NCI-H2107 (cell line): ENCODE measurements at places on chromosomes 2 and 18.

- DNase-seq: no peak
These were observed 119.9 kb upstream of the NDUFV2 start for GRCh38 chr18:8982416-8983183.

- DNase-seq: peak; percentile 51
These were observed 2.9 kb upstream of the NEURL3 start for GRCh38 chr2:96507957-96508520.

GRCh38 chr2:16900405-16901025 lies 234.9 kb upstream of the CYRIA start:
- DNase-seq: no peak

- DNase-seq: no peak
These were observed 66.8 kb downstream of the KYNU start for GRCh38 chr2:142944264-142944663.

- DNase-seq: no peak
These were observed 49.6 kb downstream of the OSBPL6 start for GRCh38 chr2:178243961-178244360.

DNA sequence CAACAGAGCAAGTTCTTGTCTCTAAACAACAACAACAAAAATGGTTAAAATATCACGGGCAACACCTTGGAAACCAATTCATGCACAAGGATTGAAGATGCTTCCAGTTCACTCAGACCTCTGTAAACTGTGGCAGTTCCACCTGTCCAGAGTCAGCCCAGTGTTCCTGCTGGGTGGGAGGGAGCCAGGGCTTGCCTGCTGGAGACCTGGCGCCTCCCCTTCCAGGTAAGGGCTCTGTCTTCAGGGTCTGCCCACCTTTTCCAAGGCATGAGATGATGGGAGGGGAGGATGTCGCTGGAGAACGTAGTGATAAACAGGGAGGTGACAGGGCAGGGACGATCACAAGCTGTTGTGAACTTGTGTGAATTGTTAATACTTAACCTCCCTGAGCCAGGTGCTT lies 9.8 kb upstream of the GPC1 start:
- DNase-seq: no peak

GRCh38 chr2:163612332-163612731 lies 123.5 kb downstream of the FIGN start:
- DNase-seq: no peak

DNA sequence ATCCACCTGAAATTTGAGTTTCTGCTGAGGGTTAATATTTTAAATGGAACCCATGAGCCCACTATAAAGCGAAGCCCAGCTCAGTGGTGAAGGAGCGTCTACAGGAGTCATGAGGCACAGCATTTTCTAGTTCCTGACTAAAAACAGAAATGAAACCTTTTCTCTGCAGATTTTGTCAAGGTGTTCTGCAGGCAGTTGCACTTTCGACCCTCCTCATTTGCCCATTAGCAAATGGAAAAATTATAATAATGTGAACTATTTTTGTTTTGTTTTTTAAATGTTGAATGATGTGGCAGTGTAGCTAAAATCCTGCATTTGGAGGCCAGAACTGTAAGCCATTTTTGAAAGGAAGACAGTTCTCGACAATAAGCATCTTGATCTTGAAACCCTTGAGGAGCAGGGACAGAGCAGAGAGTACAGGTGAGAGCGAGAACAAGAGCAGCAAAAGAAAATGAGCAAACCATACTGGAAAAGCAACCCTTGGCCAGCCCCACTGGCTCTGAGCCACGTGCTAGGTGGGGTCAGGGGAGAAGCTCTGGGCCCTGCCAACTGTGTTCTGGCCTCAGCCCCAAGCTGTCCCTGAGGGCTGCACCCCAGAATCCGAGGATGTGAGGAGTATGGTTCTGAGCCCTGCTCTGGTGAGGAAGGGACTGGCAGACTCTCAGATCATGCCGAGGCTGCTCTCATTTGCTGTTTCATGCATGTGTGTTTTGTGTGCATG lies 26.4 kb upstream of the COPS8 start:
- no peak for DNase-seq

- DNase-seq: no peak
These were observed 124.7 kb downstream of the ZFP36L2 start for GRCh38 chr2:43101751-43102150.

DNA sequence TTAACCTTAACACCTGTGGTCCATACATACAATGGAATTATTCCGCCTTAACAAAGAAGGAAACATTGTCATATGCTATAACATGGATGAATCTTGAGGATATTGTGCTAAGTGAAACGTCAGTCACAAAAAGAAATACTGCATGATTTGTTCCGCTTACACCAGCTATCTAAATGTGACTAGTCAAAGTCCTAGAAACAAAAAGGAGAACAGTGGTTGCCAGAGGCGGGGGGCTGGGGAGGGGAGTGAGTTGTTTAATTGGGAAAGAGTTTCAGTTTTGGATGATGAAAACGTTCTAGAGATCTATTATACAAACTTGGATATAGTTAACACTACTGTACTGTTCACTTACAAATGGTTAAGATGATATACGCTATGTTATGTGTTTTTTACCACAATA lies 72.0 kb downstream of the SPRED2 start:
- no peak for DNase-seq

GRCh38 chr2:1660656-1661640 lies 83.4 kb downstream of the PXDN start:
- DNase-seq: no peak

GRCh38 chr2:42918041-42918440 lies 125.7 kb upstream of the HAAO start:
- DNase-seq: no peak

DNA sequence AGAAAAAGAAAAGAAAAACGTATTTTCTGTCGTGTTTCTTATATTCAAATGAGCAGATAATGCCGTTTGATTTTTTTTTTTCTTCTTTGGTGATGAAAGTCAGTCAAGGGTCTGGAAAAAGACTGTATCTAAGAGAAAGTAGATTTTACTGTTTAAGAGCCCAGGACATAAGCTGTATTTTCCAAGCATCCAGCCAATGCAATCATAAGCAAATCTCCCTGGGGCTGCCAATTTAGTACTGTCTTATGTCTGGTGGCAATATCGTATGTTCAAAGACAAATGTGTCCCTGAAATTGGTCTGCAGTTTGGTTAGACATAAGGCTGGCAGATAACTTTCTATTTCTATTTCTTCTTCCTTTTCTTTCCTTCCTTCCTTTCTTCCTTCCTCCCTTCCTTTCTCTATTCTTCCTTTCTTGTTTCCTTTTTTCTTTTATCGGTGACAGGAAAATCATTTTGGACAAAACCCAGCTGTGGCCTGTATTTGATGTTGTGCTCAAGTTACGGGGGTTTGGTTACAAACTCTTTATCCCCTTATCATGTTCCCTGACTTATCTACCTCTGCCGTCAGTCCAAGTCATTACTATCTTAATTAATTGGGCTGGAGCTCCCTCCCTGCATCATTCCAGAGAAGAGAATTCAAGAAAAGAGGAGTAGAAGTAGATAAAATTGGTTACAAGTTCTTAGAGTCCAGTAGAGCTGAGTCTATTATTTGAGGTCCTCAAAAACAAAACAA lies 683.4 kb upstream of the FSHR start:
- DNase-seq: no peak

DNA sequence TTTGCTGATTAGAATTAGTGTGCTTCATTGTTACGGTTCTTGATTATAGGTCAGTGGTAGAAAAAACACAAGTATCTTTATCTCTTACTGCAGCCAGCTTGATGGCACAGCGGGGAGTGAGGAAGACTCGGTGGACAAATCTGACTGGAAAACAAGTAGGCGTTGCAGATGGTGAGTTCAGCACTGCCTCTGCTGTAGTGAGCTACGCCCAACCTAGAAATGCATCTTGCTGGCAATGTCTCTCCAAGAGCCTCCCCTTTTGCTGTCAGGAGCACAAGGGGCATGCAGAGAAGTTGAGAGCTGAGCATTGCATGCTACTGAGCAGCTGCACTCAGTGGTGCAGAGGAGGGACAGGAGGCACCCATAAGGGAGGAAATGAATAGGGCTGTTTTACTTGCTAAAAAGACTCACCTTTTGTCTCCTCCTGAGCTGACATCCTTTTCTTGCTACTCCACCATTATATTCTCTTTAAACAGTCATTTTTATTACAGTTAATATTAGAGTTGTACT lies 977.3 kb upstream of the ACVR2A start:
- no peak for DNase-seq

DNA sequence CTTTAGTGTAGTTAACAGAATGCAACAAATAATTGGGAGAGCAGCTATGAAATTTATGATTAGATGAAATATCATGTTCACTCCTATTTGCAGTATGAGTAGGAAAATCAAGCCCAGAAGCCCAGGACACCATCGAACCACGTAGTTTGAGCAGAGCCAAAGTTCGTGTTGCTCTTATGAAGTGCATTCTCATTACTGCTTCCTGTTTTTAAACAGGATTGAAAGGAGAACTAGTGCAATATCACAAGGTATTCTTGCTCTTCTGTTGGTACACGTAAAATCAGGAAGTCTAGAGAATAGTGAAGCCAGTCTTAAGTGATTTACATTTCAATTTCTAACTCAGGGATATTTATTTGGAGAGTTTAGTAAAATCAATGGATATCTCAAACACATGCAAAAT lies 21.1 kb downstream of the ARHGAP15 start:
- DNase-seq: no peak

DNA sequence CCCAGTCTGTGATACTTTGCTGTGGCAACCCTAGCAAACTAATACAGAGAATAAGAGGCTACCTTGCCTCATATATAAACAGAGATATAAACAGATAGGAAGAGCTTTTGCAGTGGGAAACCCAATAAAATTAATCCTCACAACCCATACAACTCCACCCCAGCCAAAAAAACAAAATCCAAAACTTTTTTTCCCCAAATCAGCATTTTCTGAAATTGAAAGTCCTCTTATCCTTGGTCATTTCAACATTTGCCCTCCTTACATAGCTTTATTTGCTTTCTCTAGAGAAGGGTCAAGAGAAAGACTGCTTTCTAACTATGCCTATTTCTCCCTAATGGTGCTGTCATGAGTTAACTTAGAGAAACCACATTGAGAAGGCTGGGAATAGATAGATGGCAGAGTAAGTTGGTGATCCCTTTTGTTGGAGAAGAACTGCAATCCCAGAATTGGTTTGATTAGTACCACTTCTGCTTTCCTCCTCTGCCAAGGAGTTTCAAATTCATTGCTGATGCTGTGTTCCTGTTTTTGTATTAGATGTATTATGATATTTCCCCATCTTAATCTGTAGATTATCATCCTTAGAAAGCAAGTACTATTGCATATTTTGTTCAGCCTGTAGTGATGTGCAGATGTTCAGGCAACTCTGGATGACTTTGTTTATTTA lies 76.5 kb upstream of the B3GNT2 start:
- no peak for DNase-seq

GRCh38 chr18:38898167-38898566 lies 1332.6 kb upstream of the CELF4 start:
- DNase-seq: no peak

- no peak for DNase-seq
These were observed 135.9 kb downstream of the ABCA12 start for GRCh38 chr2:215002500-215002899.
